BJ (cell line): ENCODE measurements at places on chromosomes 6 and 20.

GRCh38 chr6:30102414-30102969 lies 10.4 kb downstream of the TRIM31 start:
- no peak for DNase-seq

DNA sequence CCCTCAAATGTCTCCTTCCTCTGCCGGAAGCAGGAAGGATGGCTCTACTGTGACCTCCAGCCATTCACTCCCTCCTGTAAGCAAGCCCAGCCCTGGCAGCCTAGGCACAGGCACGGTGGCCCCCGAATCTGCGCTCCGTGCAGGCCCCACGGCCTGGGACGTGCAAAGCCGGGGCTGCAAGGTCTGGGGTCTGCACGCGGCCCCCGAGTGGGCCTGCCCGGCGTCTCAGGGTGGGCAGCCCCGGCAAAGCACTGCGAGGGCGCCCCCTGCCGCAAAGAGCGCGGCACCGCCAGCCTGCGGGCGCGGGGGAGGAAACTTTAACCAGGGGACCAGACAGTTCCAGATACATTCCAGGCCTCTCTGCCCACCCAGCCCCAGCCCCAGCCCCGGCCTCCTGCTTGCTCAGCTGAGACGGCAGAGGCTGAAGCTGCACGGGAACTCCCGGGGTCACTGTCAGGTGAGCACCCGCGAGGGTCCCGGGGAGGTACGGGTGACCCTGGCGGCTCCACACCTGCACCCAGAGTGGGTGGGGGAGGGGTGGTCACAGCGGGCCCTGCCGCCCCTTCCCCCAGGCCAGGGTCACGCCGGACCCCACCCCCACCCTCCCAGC lies 98.8 kb downstream of the ASXL1 start:
- no peak for DNase-seq

DNA sequence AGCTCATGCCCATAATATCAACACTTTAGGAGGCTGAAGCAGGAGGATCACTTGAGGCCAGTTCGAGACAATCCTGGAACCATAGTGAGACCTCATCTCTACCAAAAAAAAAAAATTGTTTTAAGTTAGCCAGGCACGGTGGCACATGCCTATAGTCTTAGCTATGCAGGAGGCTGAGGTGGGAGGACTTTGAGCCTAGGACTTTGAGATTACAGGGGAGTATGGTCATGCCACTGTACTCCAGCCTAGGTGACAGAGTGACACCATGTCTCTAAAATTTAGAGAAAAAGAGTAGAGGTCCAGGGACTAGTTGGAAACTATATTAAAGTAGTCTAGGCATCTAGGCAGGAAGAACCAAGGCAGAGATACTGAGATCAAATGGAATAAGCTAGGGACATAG lies 121.6 kb downstream of the SLC16A10 start:
- DNase-seq = no peak

GRCh38 chr6:85971238-85971637 lies 328.6 kb upstream of the SYNCRIP start:
- no peak for DNase-seq

- no peak for DNase-seq
These were observed 645 bp downstream of the REV3L start for GRCh38 chr6:111482188-111482958.

DNA sequence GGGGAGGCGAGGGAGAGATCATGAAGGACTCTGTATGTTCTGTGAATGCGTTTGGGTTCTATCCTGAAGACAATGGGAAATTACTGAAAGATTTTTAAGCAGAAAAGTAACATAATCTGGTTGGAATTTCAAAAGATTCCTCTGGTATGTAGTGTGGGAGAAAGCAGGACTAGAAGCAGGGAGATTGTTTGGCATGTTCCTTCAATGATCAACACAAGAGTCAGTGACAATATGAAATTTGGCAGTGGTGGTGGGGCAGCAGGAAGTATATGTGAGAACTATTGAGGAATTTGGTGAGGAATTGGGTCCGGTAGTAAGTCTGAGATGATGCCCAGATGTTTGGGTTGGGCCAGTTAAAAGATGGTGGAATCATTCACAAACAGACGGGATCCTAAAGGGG lies 348.7 kb downstream of the CD83 start:
- no peak for DNase-seq

DNA sequence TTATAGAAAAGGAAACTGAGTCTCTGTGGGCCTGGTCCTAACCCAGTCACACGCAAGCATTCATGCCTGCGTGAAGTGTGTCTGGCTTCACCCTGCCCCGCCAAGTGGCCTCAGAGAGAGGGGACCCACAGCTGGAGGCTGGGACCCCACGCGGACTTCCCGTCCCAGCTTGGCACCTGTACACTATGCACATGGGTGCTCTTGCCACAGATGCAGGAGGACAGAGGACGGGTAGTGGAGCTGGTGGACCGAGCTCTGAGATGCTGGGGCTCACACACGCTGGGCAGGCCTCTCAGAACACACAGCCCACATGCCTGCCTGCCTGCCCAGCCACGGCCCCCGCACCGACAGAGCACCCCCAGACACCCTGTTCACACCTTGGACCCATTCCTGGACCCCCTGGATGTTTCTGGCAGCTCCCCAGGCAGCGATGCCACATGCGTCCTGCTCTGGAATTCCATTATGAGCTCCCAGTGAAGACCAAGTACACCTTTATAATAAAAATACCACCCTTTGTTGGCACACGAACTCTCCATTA lies 24.9 kb upstream of the SMOC2 start:
- no peak for DNase-seq

DNA sequence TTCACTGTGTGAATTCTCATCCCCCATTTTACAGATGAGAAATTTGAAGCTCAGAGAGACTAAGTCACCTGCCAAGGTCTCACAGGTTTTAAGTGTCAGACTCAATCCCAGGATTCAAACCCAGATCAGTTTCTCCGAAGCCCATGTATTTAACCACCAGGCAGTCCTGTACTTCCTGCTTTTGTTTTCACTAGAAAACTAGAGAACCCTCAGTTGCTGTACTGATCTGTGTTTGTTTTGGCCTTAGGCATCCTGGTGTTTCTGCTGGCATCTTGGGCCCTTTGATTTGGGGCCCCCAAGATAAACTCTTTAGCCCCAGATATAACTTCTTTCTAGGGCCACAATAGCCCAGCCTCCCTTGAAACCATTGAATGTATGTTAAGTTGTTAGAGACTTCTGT lies 36.5 kb downstream of the PPP1R16B start:
- DNase-seq = no peak

DNA sequence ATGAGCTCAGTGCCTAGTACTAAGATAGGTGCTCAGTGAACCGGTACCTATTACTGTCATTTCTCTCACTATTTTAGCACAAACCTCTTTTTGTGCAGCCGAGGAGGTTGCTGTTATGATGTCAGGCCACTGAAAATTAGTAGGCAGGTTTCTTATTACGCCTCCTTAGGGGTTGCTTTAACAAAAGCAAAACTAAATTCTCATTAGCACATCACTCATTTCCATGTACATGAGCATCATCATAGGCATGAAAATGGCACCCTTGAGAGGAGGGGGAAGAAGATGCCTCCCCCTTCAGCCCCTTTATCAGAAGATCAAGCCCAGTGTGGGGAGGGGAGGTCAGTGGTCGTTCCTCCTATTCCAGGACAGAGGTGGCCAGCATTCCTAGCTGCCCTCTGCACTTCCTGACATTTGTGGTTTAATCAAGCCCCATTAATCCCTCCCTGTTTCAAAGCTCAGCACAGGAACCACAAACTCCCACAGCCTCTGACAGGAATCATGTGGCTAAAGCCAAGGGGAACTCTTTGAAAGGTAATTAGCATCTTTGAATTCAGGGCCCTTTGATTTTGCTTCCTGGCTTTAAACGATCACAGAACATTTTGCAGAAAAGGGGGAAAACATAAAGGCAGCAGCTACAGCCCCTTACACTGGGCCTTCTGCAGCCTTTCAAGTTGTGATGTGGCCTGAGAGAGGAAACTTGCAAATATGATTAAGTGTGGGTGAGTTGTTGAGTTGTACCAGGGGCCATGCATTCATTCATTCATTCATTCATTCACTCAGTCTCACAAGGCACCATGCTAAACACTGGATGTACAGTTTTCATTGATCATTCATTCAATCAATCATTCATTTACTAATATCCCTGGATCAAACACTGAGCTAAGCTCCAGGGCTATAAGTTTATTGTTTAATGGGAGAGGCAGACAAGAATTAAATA lies 31.9 kb upstream of the PSMF1 start:
- DNase-seq = no peak

DNA sequence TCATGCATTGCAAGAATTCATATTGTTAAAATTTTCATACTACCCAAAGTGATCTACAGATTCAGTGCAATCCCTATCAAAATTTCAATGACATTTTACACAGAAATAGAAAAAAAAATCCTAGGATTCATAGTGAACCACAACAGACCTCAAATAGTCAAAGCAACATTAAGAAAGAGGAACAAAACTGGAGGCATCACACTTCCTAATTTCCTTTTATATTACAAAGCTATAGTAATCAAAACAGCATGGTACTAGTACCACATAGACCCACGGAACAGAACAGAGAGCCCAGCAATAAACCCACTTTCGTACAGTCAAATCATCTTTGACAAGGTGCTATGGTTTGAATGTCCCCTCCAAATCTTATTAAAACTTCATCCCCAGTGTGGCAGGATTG lies 39.7 kb downstream of the NTSR1 start:
- no peak for DNase-seq

DNA sequence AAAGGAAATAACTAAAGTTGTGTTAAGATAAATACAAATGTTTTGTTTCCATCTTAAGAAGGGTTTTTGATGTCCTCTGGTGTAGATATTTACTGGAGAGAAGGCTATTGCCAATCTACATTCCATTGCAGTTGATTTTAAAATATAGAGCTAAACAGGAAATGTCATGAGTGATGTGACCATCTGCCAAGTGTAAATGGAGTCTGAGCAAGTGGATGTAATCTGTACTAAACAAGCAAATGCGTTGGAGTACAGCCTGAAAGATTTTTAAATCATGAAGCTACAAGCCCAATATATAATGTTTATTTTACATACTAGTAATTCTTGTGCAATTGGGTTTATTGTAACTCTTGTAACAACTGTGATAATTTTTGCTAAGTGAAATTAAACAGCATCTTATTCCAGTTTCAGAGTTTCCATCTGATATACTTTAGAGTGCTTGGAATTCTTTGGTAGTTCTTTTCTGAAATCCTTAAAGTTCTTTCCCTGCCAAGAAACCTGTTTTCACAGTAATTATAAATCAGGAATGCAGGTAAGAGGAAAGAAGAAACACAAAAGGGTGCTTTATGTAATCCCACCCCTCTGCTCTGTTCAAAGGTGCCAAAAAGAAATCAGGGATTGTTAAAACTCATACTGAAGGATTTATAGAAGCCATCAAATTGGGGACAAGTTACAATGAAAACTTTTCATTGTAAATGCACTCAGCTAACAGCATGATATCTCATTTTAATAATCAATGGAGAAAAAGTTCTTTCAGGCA lies 47.2 kb upstream of the FLRT3 start:
- no peak for DNase-seq

GRCh38 chr6:129707882-129708495 lies 2.0 kb downstream of the ARHGAP18 start:
- no peak for DNase-seq
